ENCODE measurements at places on chromosomes 3 and 15.

DNA sequence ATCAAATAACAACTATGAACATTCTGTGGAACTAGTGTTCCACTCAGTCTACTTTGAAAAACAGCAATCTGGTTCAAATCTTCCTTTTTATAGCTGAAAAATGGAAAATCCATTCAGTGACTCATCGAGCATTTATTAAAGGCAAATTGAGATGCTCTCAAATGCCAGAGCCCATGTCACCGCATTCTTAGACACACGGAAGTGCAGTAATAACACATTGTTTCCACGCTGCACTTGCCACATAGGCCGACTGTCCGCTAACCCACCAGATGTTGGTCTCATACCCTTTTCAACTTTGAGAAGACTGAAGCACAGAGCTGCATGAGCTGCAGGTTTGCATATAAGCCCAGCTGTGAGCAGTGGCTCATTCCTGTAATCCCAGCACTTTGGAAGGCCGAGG is 95.9 kb downstream of the TMEM266 start:
- no peak for DNase-seq

DNA sequence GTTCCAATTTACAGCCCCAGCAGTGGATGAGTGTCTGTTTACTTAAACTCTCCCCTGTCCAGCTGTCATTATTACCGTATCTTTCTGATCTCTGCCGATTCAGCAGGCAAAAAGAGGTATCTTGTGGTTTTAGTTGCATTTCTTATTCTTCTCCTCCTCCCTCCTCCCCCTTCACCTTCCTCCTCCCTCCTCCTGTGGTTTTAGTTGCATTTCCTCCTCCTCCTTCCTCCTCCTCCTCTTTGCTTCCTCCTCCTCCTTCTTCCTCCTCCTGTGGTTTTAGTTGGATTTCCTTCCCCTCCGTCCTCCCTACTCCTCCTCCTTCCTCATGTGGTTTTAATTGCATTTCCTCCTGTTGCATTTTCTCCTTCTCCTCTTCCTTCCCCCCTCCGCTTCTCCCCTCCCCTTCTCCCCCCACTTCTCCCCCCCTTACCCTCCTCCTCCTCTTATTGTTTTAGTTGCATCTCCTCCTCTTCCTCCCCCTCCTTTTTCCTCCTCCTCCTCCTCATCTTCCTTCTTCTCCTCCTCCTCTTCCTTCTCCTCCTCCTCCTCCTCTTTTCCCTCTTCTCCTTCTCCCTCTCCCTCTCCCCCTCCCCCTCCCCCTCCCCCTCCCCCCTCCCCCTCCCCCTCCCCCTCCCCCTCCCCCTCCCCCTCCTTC is 25.3 kb upstream of the VPS33B start:
- DNase-seq: no peak

GRCh38 chr3:181134873-181135272 is 145.3 kb upstream of the DNAJC19 start:
- no peak for DNase-seq

DNA sequence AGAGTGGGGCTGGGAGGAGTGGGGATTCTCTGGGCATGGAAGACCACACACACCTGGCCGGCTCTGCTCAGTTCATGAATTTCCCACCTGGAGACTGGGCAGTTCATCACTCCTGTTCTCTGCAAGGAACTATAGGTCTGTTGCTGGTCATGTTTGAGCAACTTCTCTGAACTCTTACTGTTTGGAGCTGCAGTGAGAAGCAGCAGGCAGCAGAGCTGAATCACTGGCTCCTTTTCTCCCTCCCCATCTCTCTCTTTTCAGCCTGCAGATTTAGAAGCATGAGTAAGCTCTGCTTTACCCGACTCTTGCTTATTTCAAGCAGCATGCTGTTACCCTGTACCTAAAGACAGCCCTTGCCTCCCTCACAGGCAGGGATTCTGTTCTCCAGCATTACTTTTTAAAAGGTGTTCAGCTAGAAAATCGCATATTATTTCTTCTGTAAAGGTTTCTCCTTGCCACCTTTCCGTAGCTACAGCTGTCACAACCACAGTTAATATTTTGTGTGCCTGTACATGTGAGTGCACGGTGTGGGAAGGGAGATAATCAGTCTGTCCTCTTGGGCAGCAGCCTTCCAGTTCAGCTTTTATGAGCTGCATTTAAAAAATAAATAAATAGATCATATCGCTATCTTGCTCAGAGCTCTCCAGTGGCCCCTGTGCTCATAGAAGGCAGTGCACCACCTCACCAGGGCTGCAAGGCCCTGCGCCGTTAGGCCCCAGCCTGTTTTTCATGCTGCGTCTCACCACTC is 131.6 kb downstream of the CHCHD6 start:
- no peak for DNase-seq

DNA sequence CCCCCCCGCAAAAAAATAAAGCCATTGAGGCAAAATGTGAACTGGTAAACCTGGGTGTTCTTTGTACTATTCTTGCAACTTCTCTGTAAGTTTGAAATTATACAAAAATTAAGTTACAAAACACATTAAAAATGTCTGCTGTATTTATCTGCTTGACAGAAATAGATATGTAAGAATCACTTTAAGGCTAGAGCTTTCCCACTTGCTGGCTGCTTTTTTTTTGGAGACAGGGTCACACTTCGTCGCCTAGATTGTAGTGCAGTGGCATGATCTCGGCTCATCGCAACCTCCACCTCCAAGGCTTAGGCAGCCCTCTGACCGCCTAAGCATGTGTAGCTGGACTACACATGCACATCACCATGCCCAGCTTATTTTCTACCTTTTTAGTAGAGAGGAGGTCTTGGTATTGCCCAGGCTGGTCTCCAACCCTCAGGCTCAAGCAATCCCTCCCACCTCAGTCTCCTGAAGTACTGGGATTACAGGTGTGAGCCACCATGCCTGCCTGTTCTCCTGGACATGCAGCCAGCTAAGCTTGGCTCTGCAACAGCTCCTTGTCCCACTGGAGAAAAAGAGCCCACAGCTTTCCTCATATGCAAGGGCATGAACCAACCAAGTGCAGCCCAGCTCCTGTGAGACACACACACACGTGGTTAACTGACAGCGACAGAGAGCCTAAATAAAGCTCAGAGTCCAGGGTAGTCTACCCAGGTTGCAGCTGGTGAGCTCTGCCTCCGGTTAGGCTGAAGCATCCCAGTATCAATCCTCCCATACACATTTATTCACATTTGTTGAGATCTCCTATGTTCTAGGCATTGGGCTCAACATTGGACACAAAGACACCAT is 4.5 kb downstream of the RPS17 start:
- DNase-seq: no peak

DNA sequence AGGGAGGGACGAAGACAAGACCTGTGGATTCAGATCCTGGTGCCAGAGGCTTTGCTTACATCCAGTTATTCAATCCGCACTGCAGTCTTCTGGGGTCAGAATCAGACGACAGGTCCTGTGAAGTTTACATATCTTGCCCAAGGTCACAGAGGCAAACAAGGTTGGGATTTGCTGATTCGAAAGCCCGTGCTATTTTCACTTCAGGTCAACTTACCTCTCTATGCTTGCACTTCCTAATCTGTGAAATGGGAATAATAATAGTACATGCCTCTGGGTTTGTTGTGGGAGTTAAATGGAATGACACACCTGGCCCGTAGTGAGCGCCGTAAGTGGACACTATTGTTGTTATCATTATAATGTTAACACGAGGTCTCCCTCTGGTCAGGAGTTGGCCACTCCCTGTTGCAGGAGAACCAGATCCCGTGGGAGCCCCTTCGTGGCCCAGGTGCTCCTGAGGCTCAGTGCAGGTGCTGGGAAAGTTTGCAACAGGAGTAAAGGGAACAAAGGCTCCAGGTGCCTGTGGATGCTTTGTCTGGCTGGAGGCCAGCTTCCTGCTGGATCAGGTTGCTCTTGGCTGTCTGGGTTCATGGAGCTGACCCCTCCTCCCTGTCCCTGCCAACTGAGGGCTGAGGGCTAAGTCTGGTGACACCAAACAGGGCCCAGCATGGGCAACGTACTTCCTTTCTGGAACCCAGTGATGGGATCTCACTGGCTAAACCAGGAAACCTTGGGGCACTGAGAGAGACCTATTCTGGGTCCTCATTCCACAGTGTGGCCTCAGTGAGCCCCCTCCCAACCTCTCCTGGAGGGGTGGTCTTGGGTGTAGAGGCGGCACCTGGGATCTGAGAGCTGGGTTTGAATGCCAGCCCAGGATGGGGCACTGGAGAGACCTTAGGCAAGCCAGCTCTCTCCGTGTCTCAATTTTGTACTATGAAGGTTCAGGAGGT is 40.1 kb upstream of the SEMA4B start:
- no peak for DNase-seq

- DNase-seq: no peak
Measured at GRCh38 chr15:88400591-88401250, 66.5 kb downstream of the MRPL46 start.

DNA sequence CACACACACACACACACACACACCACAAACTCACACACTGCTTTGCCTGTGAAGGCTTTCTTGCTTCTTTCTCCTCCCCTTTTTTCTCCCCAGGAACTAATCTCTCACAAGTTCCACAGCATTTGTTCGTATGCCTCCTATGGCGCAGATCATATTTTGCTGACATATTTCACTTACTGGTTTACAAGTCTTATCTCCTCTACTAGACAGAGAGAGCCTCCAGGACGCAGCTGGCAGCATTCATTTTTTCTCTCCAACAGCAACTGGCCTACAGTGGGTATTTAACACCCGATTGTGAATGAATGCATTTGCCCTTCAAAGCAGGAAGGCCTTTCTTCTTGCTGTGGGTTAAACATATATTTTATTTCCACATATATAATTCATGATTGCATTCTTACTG is 47.0 kb upstream of the DLG1 start:
- no peak for DNase-seq

GRCh38 chr3:149327156-149327555 is 6.3 kb downstream of the TM4SF18 start:
- DNase-seq: no peak

- DNase-seq: no peak
Measured at GRCh38 chr15:38283010-38283409, 30.4 kb downstream of the SPRED1 start.

DNA sequence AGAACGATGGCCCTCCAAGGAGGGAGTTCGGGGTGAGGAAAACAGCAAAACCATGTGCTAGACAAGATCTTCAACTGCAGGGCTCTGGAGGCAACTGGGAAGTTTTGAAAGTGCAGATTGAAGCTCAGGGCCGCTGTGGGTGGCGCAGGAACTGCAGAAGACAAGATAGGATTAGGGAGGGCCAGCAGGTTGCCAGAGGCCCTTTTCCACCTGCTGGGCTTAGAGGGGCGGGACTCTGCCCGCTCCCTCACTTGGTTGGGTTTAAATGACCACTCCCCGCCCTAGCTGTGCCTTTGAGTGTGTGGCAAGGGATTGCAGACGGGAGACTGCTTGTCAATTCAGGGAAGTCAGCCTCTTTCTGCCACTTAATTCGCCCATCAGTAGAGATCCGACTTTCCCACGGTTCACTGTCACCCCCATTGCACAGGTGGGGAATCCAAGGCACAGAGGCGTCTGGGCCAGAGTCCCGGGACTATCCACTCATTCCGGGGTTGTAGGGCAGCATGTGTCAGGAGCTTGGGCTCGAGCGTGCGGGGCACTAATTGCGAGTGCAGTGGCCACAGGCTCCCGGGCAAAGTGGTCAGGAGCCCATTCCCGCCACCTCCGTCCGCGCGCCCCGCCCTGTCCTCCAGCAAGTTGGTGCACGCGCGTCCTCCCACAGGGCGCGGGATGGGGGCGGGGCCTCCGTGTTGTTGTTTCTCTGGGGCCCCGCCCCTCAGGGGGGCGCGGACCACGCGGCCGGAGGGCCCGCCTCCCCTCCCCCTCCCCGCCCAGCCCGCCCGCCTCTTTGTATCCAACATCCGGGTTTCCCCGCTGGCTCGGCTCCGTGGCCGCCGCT is at the start of gene ACVR2B:
Gene ACVR2B (plus strand): TSS at position 816 of the 838 bp plus-strand sequence. CDS start 433 bp downstream, outside the sequence.
- peak; percentile 86 for DNase-seq

- DNase-seq: no peak
Measured at GRCh38 chr15:56286213-56286612, 42.5 kb upstream of the RFX7 start.

- DNase-seq: no peak
Measured at GRCh38 chr3:72907731-72908620, 20.1 kb downstream of the GXYLT2 start.

- DNase-seq: no peak
Measured at GRCh38 chr3:47011371-47011770, 31.9 kb downstream of the NBEAL2 start.

- DNase-seq: no peak
Measured at GRCh38 chr3:8301977-8302735, 199.5 kb upstream of the LMCD1 start.

DNA sequence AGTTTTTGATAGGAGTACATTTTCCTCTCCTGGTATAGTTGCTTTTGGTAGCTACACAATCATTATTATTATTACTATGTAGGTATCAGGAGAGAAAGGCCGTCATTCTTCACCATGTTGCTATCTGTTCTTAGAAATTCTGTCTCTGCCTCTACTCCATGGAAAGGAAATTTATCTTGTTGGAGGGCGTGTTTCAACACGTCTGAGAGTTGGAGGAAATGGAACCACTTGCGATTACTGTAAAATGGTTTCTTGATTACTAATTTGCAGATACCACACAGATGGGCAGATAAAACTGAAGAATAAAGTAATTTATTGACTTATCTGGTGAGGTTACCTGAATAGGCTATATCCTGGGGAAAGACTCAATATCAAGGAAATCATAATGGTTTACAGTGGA is 488.4 kb downstream of the NR2F2 start:
- no peak for DNase-seq

GRCh38 chr3:158846803-158847451 is 45.1 kb downstream of the MFSD1 start:
- no peak for DNase-seq

- DNase-seq: no peak
Measured at GRCh38 chr3:39716849-39717248, 92.6 kb upstream of the MYRIP start.

DNA sequence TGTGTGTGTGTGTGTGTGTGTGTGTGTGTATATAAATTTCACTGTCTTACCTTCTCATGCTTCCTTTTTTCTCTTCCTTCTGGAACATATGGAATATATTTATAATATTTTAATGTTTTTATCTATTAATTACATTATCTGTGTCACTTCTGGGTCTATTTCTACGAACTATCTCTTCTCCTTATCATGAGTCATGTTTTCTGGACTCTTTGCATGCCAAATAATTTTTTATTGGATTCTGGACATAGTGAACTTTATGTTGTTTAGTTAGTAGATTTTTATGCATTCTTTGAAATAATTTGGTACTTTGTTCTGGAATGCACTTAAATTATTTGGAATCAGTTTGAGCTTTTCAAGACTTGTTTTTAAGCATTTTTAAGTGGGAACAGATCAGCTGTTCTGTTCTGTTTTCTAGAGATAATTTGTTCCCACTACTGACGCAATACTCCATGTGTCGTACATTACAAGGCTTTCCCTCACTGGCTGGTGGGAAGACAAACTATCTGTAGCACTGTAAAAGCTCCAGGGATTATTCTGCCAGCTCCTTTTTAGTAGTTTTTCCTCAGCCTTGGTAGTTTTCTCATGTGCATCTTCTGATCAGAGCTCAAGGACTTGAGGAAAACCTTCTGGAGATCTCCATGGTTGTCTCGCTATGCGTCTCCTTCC is 302.0 kb downstream of the CLSTN2 start:
- no peak for DNase-seq

- no peak for DNase-seq
Measured at GRCh38 chr3:8816106-8816505, 46.7 kb upstream of the OXTR start.
